ENCODE measurements at places on chromosomes 7 and 10.

DNA sequence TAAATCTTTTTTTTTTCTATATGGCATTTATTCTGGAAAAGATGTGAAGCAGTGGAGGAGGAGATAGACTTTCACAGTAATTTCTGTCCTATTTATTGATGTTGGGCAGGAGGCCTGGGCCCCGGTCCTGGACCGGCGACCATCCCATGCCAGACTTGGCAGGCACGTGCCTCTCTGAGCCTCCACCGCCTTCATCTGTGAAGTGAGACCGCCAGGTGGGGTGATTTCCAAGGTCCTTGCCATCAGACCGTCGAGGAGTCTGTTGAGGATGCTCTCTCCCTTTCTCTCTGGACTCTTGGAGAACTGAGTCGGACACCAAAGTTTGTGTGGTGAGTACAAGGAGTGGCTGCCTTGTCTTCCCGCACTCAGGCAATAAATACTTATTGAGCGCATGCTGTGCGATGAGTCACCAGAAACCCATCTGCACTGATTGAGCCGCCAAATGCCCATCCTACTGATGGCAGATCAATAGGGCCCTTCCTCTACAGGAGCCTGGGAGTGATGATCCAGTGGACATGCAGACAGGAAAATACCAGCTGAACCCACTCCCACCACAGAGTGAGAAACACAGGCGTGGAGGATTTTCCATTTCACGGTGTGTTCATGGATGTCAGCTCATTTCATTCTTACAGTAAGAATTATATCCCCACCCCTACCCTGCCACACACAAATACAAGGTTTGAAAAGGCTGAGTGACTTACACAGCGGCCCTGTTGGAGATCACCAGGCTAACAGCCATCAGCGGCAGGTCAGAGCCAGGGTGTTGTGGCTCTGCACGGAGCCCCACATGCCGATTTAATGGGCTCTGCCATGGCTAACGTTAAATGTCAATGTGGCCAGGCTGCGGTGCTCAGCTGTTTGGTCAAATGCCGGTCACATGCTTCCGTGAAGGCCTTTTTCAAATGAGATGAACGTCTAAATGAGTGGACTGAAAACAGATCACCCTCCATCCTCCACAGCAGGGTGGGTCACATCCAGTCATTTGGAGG is 11.5 kb upstream of the PRKAG2 start:
- DNase-seq, result no peak

GRCh38 chr10:95397747-95398146 is 106.9 kb upstream of the PDLIM1 start:
- no peak for DNase-seq

DNA sequence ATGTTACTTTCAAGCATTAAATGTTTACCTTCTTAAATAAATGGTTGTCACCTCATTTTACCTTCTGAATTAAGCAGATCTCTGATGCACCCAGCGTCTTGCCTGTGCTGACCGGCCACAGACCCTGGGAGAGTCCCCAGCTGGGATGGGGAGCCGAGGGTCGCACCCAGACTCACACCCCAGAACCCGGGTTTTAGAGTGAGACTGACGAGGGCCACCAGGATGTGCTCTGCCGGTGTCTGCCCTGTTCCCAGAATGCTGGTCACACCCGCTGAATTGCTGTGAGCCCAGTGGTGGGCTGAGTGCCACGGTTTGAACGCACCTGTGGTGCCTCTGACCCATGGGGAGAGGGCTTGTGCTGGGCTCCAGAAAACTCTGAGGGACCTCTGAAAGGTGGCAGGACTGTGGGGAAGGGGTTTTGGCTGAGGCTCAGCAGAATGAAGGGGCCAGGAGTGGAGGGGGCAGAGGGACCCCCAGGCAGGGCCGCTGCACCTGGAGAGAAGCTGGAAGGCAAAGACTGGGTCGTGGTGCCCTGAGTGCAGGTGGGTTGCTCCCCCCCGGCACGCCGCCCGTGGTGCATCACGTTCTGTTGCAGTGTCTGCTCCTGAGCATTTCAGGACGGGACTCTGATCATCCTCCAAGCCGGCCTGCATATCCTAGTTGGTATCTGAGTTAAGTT is 39.2 kb downstream of the INPP5A start:
- no peak for DNase-seq

GRCh38 chr7:51079494-51079893 is 237.1 kb downstream of the COBL start:
- no peak for DNase-seq

DNA sequence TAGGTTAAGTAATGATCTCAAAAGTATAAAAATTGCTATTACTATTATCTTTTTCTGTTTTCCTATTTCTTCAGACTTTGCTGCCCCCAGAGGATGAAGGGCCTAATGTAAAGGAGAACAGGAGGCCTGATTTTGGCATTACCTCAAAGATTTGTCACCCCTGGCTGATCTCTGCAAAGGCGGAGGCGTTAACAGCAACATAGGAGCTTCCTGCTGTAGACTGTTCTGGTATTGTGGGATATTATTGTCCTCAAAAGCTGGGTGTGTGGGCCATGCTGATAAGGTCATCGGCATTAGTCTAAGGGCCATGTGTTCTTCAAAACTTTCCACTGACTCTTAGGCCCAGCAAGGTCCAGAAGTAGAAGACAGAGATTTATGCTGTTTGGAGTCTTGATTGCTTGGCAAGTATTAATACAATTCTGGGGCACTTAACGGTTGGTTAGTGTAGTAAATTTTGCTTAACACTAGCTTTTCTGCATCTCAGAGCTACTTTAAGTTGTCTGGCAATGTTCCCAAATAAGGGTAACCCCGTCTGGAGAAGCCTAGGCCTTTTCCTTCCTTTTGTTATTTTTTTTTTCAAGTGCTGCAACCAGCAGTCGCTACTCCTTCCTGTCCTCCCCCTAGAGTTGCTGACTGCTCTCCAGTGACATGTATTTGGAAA is 14.0 kb upstream of the ENTPD1 start:
- no peak for DNase-seq

- DNase-seq, result no peak
Observed at GRCh38 chr10:87991946-87992345, 128.5 kb downstream of the PTEN start.

- no peak for DNase-seq
Observed at GRCh38 chr10:4678023-4678950, 147.7 kb upstream of the AKR1E2 start.
